Tibial nerve (tissue), 4 donors: ENCODE measurements at places on chromosomes 2 and 18.

DNA sequence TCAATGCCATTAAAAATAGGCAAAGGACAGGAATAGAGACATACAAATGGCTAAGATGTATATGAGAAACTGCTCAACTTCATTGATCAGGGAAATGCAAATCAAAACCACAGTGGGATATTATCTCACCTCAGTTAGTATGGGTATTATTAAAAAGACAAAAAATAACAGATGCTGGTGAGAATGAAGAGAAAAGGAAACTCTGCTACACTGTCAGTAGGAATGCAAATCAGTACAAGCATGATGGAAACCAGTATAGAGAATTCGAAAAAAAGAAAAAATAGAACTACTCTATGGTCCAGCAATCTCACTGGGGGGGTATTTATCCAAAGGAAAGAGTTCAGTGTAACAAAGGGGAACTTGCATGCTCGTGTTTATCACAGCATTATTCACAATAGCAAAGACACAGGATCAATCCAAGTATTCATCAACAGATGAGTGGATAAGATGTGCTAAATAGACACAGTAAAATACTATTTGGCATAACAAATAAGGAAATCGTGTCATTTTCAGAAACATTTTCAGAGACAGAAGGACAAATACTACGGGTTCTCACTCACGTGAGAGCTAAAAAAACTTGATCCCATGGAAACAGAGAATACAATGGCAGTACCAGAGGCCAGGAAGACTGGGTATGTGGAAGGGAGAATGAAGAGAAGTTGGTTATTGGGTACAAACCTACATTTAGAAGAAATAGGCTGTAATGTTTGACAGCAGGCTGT, 60.6 kb downstream of the CCDC74A start:
- DNase-seq = no peak

GRCh38 chr2:121211251-121211650, 73.8 kb downstream of the TFCP2L1 start:
- DNase-seq = no peak

DNA sequence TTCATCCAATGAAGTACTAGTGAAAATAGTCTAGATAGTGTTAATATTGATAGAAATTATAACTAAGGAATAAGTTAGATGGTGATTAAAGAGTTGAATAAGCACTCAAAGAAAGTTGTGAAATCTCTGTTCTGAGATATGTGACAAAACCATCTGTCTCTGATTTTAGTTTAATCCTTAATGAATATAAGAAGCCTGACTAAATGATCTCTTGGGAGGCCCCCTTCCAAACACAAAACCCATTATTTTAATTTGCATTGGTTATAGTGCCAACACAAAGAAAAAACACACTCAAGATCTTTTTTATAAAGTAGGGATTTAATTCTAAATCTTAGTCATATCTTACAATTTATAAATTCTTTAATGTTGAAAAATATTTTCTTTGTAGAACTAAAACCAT, 34.0 kb downstream of the SCN2A start:
- DNase-seq = no peak

DNA sequence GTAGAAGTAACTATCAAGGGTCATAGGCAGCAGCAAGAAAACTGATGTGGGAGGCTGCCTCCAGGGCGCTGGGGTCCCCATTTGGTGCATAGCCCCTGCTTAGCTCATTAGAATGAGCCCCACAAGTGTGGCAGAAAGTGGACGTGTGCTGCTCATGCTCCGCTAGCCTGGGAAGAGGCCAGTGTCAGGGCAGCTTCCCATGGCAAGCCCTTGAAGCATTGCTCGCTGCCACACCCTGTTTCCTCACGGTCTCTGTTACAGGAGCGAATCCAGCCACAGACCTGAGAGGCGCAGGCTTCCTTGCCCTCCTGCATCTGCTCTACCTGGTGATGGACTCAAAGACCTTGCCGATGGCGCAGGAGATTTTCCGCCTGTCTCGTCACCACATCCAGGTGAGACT, 22.5 kb downstream of the ELMOD3 start:
- DNase-seq = no peak

DNA sequence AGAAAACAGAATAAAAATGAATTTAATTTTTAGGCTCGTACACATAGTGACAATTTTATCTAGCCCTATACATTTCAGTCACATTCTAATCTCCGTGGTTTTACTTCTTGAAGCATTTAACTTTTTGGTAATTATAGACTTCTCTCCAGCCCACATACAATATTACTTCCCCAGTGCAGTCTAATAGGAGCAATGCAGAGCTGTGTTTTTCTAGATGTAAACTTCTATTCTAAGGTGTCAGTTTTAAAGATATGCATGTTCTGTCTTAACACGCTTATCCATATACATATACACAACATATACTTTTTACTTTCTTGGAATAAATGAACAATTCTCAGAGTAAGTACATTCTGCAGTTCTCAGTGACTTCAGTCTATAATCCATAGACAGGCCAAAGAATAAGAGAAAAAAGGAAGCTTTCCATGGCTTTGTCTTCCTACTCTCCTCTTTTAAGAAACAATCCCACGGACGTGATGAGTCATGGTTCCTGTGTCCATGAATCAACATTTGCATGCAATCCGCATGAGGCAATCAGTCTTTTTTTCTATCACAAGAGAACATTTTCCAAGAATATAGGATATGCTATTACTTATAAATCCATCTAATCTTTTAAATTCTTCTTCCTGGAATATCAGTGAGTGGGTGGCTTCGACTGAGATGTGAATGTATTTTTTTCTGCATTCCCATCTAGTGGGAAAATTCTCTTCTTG, 42.8 kb downstream of the CCDC102B start:
- no peak for DNase-seq

GRCh38 chr2:26300234-26300925, 45.6 kb upstream of the SELENOI start:
- DNase-seq = peak; percentile 13

- DNase-seq = peak; percentile 59
Observed at GRCh38 chr18:46253498-46253897, 149.3 kb downstream of the HAUS1 start.

GRCh38 chr2:132978840-132979239, 308.8 kb upstream of the LYPD1 start:
- DNase-seq = no peak
